ENCODE measurements at places on chromosomes 12 and 14.

GRCh38 chr14:75579338-75579864 is 981 bp downstream of the FLVCR2 start:
- no peak for DNase-seq

DNA sequence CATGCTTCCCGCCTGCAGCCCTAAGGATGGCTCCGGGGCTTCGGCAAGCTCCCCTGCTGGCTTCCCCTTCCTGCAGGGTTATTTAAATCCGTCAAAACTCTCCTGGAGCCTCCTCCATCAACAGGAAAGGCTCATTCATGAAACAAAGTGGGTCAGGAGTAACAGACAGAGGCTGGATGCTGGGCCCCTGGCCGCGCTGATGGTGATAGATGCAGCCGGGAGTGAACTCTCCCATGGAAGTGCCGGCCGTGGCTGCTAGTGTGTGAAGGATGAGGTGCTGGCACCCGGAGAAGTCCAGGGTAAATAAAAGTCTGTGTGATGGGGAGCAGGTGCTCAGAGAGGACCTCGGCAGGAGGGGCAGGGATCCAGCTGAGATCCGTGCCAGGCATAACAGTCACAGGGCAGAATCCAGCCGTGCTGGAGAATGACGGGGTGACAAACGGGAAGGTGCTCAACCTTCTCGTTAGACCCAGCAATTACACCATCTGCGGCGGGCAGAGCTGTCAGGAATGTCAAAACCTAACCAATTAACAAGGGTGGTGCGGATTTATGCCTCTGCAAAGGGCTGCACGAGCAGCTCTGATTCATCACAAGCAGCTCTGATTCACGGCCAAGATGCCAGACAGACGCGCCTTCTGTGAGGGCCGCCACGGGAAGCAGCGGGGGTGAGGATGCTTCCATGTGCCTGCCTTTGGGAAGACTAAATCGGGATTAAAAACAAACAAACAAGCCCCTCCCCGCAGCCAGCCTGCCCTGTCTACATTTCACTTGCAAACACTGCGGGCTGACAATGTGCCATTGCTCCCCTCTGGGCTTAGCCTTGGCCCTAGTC is 55.6 kb downstream of the SYNE3 start:
- DNase-seq, result peak; percentile 75

- DNase-seq, result no peak
These were observed 28.1 kb downstream of the BTBD7 start for GRCh38 chr14:93304771-93305170.

- no peak for DNase-seq
These were observed 46.6 kb downstream of the SMIM41 start for GRCh38 chr12:52126050-52126604.

GRCh38 chr12:48580831-48581230 is 11.0 kb upstream of the LALBA start:
- no peak for DNase-seq

- no peak for DNase-seq
These were observed 42.1 kb downstream of the PRMT8 start for GRCh38 chr12:3532931-3533702.

DNA sequence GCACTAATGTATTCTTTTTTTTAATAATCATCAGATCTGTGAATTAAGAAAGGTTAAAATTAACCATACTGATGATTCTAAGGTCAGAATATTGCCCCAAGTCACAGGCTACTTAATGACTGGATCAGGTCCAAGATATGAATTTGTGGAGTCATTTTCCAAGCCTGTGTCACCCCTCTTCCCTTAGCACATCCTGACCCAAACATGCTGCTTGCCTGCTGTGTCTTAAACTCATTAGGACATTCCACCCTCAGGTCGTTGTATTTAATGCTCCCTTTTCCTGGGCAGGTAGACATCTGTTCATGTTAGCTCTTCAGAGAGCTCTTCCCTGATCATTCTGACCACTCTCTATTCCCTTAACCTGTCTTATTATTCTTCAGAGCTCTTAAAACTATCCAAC is 463.5 kb upstream of the PDE3A start:
- no peak for DNase-seq

DNA sequence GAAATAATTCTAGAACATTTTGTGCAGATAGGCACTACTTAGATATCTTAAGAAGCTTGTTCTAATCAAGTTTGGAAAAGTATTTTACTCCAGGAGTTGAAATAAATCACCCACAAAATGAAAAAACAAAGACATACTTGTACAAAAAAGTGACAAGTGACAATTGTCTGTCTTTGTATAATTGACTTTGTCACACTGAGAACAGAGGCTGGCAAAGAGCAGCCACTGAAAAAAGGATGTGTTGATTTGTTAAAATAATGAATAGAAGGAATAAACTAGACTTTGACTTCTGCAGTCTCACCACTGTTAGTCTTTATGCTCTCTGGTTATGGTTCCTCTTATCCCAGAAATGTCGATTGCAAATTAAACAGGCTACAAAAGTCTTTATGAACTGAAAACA is 77.6 kb downstream of the PTPRR start:
- no peak for DNase-seq

DNA sequence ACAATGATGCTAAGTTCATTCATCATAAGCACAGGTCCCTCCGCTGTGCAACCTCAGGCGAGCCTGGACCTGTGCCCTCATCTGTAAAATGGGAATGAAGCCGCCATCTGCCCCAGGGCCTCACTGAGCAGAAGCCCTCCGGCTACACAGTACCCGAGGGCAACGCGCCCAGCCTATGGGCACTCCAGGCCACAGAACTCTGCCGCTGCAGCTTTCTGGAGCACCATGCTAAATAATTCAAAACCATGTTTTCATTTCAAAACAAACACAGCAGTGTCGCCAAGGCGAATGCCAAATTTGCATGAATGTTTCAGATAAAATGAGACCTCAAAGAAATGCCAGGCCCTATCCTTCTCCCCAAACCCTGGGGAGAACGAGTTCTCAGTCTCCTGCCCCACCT is 4.0 kb downstream of the NCOR2 start:
- DNase-seq, result no peak

DNA sequence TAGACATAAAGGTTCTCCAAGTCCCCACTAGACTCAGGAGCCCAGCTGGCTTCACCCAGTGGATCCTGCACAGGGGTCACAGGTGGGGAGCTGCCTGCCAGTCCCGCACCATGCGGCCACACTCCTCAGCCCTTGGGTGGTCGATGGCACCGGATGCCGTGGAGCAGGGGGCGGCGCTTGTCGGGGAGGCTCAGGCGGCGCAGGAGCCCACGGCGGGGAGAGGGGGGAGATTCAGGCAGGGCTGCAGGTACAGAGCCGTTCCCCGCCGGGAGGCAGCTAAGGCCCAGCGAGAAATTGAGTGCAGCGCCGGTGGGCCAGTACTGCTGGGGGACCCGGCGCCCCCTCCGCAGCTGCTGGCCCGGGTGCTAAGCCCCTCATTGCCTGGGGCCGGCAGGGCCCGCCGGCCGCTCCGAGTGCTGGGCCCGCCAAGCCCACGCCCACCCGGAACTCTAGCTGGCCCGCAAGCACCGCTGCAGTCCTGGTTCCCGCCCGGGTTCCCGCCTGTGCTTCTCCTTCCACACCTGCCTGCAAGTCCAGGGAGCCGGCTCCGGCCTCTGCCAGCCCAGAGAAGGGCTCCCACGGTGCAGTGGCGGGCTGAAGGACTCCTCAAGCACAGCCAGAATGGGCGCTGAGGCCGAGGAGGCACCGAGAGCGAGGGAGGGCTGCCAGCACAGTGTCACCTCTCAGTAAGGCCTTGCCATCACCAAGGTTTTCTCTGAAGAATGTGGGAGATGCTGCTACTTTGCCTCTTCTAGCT is 58.4 kb upstream of the PPP1R12A start:
- no peak for DNase-seq

DNA sequence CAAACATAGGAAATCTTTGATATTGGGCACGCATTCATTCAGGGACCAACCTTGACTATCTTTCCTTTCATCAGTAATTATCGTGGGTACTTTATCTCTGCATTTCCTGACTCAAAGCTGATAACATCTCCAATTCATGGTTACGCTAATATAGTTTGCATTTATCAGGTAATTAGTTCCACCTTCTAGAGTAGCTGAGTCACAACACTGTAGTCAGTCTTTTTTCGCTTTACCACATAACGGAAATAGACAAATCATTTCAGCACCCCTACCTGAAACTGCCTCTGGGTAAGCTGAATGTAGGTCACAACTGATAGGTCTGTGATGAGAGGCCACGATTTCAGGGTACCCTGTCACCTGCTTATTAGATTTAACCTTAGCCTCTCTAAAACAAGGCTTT is 36.7 kb upstream of the IL22 start:
- no peak for DNase-seq

GRCh38 chr12:29625359-29625953 is 128.0 kb upstream of the OVCH1 start:
- DNase-seq, result no peak

GRCh38 chr14:22518073-22518472 is 71.0 kb downstream of the DAD1 start:
- no peak for DNase-seq

GRCh38 chr14:69003626-69004025 is 24.5 kb upstream of the ACTN1 start:
- DNase-seq, result no peak

DNA sequence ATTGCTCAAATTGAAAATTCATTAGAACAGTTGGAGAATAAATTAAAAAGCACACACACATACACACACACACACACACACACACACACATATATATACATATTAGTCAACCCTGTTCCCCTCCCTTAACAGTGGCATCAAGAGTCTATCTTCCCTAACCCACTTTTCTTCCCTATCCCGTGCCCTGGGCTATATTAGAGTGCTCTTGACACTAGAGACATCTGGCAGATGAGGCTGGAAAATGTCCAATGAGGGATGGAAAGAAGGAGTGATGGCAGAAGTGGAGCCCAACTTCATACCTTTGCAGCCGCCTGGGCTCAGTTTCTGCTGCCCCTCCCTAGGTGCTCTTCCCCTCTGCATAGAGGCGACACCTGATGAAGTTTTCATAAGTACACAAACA is 172.4 kb upstream of the NUDT4 start:
- no peak for DNase-seq

DNA sequence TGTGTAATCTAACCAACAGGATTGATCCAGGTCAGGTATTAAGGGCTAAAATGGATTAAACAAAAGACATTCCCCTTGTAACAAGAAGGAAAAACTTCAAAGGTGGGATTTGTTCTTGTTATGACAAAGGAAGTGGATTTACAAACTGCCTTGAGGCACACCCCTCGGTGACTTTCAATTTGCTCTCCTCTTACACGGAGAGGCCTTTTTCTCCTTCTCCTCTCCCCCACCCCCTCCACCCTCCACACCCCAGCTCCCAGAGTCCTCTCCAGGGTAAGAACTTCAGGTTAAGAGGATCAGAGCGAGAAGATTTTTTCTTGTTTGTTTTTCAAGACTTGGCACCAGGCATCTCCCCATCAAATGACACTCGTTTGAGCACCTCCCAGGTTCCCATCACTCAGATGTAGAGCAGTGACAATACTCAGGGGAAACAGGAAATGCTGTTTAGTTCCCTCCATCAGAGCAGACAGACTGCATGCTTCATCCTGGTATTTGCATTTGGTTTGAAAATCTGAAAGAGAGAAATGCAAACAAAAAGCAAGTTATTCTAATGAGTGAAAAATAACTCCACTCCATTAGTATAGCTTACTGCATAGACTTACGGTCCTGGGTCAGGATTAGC is 77.6 kb upstream of the TMEM260 start:
- no peak for DNase-seq

DNA sequence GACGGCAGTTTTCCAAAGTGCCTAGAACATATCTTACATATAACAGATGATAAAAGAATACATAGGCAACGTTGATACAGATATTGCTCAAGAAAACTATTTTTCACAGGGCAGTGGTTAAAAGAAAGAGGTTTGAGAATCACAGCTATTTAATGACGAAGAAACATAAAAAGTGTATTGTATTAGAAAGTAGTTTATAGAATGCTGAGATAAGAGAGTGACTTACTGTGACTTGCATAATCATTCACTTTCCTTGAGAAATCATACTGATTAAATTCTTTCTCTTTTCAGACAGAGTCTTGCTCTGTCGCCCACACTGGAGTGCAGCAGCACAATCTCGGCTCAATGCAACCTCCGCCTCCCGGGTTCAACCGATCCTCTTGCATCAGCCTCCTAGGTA is 57.7 kb downstream of the PPP1R12A start:
- DNase-seq, result no peak

DNA sequence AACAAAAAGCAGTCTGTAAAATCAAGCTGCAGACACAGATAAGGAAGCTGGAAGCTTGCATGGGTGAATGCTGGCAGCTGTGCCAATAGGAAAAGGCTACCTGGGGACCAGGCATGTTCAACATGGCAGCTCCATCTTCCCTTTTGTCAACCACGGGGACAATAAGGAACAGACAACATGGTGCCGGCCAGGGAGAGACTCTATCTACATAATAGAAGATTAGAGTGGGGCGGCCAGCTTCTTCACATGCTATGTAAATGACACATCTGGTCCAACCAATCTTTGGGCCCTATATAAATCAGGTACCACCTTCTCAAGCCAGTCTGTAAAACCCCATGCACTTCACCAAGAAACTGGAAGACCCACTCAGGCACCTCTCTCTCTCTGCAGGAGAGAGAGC is 157.6 kb downstream of the SUDS3 start:
- no peak for DNase-seq

- no peak for DNase-seq
These were observed 331.7 kb downstream of the TMEM121 start for GRCh38 chr14:105857826-105858675.
